Suprapubic skin (tissue), 4 donors: ENCODE measurements at places on chromosomes 4 and X.
A peak's percentile ranks its signal among the peaks of the same experiment; 100 is the strongest.

- no peak for DNase-seq
These were observed 124.4 kb downstream of the CHRDL1 start for GRCh38 chrX:110671068-110671803.

GRCh38 chr4:185110375-185110823 is 32.7 kb upstream of the SLC25A4 start:
- DNase-seq: no peak

DNA sequence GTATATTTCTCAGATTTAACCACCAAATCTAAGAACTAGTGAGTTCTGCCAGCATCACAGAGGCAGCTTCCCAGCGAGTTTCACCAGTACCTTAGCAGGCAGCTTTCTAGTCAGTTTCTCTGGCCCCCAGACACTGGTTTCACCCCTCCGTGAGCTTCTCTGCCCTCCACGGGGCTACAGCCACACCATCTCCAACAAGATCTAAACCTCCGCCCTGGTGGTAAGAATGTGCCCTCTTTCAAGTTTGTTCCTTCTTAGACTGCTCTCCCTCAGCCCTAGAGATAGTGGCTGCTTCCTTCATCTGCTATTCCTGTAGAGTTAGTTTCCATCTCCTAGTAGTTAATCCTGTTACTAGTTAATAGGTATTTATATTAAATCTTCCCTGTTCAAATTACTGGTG is 60.5 kb upstream of the TAB3 start:
- DNase-seq: no peak

DNA sequence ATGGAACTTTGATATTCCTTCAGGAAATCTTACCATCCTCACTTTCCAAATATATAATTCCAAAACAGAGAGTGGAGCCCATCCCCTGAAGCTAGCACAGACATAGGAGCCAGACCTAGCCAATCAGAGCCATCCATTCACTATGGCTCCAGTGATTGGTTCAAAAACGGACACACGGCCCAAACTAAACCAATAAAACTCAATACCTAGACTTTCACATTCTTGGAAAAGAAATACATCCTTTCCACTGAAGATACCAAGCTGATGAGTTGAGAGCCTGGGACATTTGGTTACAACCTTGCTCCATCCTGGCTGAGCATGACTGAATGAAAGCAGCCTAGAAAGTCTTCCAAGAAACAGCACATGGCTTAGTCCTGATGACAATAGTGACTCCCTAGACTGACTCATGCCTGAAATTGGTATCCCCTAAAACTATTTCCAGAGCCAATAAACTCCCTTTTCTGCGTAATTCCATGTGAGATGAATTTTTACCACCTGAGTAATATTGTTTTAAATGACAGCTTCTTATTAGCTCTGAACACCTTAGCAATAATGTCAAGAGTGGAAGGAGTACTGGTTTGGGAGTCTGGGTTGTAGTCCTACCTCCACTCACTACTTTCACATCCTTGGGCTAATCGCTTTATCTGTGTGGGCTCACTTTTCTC is 189.6 kb upstream of the LNX1 start:
- DNase-seq: no peak

- DNase-seq: no peak
These were observed 278.3 kb downstream of the SPRY1 start for GRCh38 chr4:123674762-123675465.

DNA sequence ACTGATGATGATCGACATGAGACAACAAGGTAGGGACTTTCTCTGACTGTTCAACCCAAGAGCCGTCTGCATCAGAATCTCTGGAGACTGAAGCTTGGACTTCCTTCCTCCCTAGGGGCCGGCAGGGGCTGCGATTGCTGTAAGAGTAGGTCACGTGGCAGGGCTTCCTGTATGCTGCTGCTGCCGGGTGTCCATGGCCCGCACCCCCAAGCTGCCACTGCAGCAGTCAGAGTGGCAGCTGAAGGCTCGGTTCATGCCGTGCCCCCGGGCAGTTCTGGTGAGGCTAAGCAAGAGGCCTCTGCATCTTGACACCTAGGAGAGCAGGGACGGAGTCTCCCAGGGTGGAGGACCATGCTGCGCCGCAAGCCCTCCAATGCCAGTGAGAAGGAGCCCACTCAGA is at the start of gene SASH3:
SASH3 (plus strand) TSS at position 203 of the 400 bp plus-strand sequence; CDS start at position 352, 149 bp downstream.
- DNase-seq: no peak

DNA sequence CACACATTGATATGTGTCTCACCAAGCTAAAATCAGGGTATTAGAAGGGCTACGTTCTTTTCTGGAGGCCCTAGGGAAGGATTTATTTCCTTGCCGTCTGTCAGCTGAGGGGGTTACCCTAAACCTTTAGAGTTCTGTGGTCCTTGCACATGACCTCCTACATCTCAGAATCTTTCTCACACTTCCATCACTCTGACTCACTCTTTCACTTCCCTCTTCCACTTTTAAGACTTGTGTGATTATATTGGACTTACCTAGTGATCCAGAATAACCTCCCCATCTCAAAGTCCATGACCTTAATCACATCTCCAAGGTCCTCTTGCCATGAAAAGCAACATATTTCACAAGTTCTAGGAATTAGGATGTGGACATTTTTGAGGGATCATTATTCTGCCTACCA is 53.6 kb upstream of the FUNDC1 start:
- no peak for DNase-seq

- DNase-seq: no peak
These were observed 48.9 kb downstream of the SPATA18 start for GRCh38 chr4:52099860-52100461.

DNA sequence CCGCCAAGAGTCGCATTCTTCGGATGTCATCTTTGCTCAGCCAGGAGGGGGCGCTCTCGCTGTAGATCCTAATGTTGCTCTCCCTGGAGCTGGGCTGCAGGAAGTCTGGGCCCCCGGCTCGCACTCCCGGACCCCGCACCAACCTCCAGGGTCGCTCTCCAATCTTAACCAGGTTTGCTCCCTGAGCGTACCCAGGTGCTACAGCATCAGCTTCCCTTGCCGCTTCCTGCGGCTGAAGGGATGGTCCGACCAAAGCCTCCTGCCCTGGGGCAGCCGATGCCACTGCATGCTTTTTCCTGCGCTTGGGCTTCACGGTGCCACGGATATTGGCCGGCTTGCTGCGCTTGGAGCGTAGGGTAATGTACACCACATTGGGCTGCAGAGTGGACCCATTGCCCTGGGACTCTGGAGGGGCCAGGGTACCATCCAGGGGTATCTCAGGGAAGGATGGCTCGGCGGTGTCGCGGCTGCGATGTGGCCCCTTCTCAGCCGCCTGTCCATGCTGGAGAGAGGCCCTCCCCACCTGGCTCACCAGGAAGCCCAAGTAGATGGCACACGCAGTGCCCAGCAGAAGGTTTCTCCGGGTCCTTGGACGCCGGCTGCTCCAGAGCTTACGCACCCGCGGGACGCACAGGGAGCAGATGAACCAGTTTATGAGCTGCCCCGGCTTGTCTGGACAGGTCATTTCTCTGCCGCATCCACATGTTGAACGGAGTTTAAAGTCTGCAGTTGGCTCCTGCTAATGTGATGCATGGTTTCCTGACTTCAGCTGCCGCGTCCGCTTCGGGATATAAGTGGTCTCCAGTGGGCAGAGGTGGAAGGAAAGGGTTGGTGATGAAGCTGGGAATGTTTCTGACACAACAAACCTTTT is 1.9 kb downstream of the GASK1B start:
- peak; percentile 81 for DNase-seq

- no peak for DNase-seq
These were observed 16.9 kb downstream of the SH3RF1 start for GRCh38 chr4:169253904-169254303.

- DNase-seq: no peak
These were observed 417.1 kb upstream of the MAGEB16 start for GRCh38 chrX:35380808-35381700.

- DNase-seq: no peak
These were observed 29.1 kb downstream of the NPY2R start for GRCh38 chr4:155237567-155237966.

- DNase-seq: no peak
These were observed 22.7 kb downstream of the PNPLA4 start for GRCh38 chrX:7904562-7904961.

- no peak for DNase-seq
These were observed 31.2 kb upstream of the RAB40A start for GRCh38 chrX:103550415-103551051.

GRCh38 chr4:86569103-86569870 is 24.8 kb upstream of the PTPN13 start:
- DNase-seq: no peak

DNA sequence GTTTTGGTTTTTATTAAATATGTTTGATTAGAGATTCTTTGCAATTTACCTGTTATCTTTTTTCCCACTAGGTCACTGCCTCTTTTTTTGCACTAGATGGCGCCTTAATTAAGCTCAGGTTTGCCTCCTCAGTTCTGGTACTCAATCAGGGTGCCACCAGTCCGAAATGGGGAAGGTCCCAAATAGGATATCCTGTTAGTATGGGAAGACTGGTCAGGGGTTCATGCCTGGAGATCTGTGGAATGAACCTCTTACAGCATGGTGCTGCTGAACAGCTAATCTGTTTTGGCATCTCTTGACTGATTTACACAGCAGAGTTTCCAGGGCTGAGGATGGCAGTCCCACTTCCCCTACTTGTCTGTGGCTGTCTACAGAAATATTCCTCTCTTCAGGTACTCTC is 24.2 kb upstream of the VSIG1 start:
- no peak for DNase-seq

- DNase-seq: no peak
These were observed 18.2 kb upstream of the TNIP3 start for GRCh38 chr4:121182296-121182695.

DNA sequence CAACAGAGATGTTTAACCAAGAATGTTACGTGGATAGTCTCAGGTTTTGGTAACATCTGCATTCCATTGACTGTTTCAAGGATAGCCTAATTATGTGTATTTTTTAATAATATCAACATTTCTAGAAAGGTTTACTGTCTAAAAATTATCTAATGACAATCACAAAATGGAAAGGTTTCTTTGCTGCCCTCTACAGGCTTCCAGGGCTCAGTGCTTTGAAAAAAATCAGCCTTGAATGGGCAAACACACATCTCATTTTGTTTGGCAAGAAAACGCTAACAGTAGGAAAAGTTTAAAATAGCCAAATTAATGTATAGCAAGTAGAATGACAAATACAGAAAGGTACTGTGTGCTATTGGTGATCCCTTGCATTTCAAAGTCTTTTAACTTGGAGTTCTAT is 223.4 kb upstream of the PRPS2 start:
- no peak for DNase-seq

DNA sequence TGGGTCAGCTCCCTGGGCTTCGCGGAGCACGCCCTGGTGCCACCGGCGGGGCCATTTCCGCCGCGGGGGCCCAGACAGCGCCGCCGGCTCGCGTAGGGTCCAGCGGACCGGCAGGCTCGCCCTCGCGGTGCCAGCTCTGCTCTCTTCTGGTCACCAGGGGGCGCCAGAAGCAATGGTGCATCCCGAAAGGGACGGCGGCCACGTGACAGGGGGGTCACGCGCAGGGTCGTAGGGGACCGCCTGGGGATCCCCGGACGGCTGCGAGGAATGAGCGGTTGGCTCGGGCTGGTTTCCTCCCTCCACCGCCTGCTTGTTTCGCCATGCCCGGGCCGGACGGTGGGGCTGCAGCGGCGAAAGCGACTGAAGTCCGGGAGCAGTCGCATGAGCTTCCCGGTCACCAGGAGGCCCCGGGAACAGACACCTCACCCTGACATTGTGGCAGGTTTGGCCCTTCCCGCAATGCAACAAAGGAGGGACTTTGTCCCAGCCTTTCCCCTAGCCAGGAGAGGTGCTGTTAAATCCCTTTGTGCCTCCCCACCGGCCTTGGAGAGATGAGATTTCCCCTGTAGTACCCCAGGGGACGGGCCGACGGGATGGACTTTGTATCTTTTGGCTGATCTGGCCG is 15.8 kb downstream of the ZCCHC12 start:
- DNase-seq: peak; percentile 82

DNA sequence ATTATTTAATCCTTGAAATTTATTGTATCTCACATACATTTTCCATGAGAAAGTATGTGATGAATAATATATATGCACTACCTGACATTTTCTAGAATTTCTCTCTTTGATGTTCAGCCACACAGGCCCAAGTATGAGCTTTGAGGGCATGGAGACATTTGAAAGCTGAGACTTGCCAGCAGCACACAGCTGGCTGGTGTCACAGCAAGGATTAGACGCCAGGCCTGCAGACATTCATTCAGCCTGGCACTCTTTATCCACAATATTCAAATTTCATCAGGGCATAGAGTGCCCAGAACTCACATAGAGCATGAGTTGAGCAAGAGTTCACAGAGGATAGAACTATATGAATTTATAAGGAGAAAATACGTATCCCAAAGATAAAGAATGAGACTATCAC is 74.0 kb downstream of the GRIA2 start:
- no peak for DNase-seq

GRCh38 chr4:127975121-127975770 is 10.0 kb downstream of the ABHD18 start:
- no peak for DNase-seq

- DNase-seq: no peak
These were observed 106.8 kb downstream of the UCHL1 start for GRCh38 chr4:41363384-41363981.

- no peak for DNase-seq
These were observed at the start of gene USP11 for GRCh38 chrX:47232803-47233332. USP11 (plus strand) TSS chrX:47233009; CDS start chrX:47233044, 35 bp downstream.
